ENCODE measurements at places on chromosomes 16 and 17.

DNA sequence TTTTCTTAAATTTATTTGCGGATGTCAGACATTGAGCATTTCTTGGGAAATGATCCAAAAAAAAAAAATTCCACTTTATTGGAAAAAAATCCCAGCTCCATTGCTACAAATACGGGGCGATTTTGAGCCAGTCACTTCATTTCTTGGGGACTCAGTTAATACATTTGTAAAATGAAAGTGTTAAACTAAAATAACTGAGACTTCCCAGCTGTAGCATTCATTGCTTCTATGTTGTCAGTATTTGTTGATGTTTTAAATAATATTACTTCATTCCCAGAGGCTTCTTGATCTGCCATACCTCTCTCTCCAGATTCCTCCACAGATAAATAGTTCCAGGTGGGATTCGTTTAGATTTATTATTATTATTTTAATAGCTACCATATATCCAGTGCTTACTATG is 77.1 kb upstream of the HS3ST3A1 start:
- no peak for DNase-seq

DNA sequence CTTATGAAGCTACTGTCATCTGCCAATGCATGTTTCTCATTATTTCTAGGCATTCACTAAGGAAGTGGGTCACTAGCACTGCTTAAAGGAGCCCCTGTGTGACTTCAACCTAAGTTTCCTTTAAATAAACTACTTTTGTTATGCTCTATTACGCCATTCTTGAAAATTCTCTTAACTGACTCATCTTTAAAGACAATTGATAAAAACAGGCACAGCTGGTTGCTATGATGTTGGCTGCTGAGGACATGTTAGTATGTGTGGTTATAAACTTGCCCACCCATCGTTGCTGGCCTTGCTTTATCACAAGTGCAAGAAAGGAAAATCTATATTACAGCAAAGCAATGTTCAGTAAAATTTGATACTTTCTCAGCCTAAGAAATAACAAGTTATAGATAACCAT is 75.8 kb upstream of the CNTNAP4 start:
- DNase-seq: no peak

- DNase-seq: no peak
Measured at GRCh38 chr17:78224231-78225087, 7.0 kb upstream of the TMEM235 start.

DNA sequence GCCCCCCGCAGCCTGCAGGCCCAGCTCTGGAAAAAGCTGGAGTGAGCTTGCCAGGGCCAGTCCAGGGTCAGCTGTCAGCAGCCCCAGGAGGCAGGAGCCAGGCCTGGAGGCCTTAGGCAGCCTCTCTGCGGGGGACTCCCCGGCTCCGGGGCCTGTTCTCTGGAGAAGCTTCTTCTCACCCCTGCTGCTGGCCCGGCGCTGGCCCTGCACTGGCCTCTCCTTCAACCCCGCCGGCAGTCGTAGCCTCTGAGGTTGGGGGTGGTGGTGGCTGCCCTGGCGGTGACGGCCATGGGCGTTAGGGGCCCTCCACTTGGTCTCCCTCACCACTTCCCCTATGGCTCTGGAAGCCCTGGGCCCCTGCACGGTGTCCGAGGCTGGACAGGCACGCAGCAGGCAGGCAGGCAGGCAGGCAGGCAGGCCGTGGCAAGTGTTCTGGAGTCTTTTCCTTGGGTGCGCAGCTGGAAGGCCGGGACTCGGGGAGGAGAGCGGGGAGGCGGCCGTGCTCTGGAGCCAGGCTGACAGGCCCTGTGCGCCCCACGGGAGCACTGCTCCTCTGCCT is 2.1 kb downstream of the FOXF1 start:
- no peak for DNase-seq

DNA sequence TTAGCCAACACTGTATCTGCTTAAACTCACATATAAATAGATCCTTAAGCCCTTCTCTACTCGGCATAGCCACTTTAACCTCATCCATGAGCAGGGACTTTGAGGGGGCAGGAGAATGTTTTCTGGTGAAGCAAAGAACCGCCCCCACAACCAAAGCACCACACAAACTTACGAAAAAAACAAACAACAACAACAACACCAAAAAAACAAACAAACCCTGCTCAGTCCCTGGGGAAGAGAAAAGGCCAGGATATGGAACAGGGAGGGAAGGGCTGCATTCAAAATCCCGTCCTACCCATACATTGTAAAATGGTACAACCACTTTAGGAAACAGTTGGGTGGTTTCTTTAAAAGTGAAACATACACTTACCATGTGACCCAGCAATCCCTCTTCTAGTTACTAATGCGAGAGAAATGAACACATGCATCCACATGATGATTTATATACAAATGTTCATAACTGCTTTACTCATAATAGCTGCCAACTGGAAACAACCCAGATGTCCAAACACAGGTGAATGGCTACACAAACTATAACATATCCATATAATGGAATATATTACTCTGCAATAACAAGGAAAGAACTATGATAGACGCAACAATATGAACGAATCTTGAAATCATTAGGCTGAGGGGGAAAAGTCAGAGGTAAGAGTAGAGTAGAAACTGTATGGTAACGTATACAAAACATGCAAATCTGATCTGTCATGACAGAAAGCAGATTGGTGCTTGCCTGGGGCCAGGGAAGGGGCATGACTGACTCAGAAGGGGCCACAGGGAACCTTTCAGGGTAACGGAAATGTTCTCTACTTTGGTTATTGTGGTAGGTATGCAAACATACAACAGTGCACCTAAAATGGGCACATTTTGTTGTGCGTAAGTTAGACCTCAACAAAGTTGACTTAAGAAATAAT is 37.7 kb upstream of the TOB1 start:
- DNase-seq: no peak

GRCh38 chr16:78916928-78917545 is 683.5 kb downstream of the MAF start:
- no peak for DNase-seq

- DNase-seq: no peak
Measured at GRCh38 chr16:80596507-80597207, 55.9 kb downstream of the DYNLRB2 start.

GRCh38 chr17:19249681-19250080 is 12.5 kb downstream of the EPN2 start:
- no peak for DNase-seq

DNA sequence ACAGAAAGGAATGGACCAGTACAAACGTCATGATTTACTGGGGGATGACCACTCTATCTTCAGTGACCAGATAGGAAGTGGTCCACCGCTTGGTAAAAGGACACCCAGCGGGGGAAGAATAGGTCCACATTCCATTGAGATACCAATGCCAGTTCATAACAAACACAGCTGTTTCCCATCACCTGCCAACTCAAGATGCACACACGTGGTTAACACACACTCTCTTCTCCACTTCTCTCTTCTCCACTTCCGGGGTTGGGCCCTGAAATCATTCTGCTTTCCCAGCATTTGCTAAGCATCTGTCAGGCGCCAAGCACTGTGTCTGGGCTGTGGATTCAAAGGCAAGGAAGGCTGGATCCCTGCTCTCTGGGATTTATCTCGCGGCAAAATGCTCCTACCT is 175.5 kb downstream of the SLC39A11 start:
- no peak for DNase-seq

GRCh38 chr17:78390241-78391050 is 12.0 kb downstream of the PGS1 start:
- DNase-seq: no peak

DNA sequence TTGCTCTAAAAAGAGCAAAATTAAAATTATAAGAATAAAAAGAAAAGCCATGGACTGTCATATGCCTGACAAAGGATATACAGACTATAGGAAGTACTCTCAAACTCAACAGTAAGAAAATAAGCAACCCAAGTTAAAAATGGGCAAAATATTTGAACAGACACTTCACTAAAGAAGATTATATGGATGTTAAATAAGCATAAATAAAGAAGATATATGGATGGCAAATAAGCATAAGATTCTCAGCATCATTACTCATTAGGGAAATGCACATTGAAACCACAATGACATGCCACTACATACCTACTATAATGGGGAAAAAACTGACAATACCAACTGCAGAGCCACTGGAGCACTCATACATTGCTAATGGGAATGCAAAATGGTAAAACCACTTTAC is 14.9 kb upstream of the BEAN1 start:
- DNase-seq: no peak

DNA sequence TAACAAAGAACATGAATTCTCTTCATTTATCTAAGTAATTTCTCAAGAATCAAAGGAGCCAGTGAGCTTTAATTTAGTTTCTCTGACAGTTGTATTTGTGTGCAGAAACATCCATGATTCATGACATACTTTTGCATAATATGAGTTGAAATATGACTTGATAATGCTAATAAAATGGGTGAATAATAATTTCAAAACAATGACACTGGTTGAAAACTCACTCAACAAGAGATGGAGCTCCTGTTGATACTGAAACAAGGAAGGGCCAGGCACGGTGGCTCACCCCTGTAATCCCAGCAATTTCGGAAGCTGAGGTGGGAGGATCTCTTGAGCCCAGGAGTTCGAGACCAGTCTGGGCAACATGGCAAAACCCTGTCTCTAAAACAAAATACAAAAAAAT is 147.0 kb downstream of the MAP2K6 start:
- DNase-seq: no peak

DNA sequence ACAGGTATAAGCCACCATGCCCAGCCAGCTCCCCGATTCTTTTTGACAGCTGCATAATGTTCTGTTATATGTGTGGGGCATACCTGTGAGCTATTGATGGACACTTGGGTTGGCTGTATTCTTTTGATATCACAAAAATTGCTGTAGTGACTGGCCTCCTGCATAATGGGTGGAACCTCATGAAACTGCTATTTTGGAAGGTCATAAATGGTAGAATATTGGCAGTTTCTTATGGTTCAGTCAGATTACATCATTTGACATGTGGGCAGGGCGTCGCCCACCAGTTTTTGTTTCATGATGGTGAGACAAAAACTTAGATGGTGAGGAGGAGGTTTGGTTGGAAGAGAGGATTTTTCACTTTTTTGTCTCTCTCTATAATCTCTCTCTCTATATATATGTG is 26.7 kb upstream of the POLR3E start:
- no peak for DNase-seq

GRCh38 chr16:13958474-13958873 is 38.5 kb downstream of the ERCC4 start:
- DNase-seq: no peak

- DNase-seq: no peak
Measured at GRCh38 chr16:75231570-75231969, 12.8 kb downstream of the CTRB1 start.

GRCh38 chr17:28643983-28644786 is 773 bp downstream of the BLTP2 start:
- peak; percentile 41 for DNase-seq

GRCh38 chr17:77147357-77147801 is 6.6 kb downstream of the SEC14L1 start:
- no peak for DNase-seq

- no peak for DNase-seq
Measured at GRCh38 chr17:28524476-28525424, 18.6 kb downstream of the FOXN1 start.

GRCh38 chr16:5971106-5971505 is 873.5 kb upstream of the EEF2KMT start:
- DNase-seq: no peak

DNA sequence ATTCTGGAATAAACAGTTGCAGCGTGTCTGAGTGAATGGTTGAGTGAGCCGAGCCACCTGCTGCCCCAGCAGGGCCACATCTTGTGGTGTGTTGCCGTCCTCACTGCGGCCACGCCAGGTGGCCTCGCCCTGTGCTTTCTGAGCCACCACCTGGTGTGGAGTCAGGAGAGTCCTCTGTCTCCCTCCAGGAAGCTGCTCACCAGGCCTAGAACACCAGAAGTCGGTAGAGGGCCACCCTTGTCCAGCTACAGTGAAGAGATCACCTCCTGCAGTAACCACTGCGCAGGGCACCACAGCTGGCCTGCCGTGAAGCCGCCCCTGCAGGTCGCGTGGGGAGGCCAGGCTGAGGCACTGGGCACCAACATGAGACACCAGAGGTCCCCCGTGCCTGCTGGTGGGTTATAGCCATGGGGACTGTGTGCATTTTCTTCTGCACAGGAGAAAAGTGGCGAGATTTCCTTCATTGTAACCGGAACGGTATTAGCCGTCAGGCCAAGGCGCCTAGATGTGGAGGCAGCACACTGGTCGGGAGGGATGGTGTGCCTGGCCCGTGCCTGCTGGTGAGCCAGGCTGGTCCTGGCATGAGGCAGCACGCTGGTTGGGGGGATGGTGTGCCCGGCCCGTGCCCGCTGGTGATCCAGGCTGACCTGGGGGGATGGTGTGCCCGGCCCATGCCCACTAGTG is 28.9 kb upstream of the FOXK2 start:
- DNase-seq: no peak

GRCh38 chr16:57539072-57539796 is 2.9 kb upstream of the CCDC102A start:
- DNase-seq: peak; percentile 9

- DNase-seq: no peak
Measured at GRCh38 chr16:4372001-4372577, 441 bp downstream of the VASN start.

DNA sequence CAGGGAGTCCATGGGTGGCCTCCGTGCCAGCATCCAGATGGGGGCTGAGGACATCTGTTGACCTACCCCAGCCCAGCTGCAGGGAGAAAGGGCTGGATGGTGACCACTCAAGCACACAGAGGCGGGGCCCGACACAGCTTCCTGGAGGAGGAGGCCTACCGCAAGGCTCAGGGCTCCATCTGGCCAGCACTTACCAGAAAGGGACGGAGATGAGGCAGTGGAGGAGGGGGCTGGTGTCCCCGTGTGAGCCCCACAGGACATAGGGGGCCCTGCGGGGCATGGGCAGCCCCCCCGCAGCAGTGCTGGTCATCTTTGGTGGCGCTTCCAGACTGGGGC is 147.5 kb upstream of the CIBAR2 start:
- no peak for DNase-seq

DNA sequence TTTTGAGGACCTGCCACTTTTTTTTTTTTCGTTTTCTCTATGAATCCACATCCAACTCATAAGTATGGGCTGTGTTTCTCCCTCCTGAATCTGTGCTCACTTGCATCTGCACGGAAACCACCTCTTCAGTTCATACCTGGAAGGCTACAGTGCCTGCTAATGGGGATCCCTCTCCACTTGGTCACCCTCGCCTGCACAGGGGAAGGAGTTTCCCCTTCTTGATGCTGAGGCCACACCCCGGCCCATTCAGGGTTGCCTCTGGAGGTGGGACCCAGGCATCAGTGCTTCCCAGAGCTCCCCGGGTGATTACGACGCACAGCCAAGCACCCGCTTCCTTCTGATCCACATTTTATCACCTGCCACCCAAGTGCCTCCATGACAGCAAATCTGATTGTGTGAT is 85.9 kb upstream of the TBC1D3K start:
- DNase-seq: no peak

- DNase-seq: no peak
Measured at GRCh38 chr16:67844497-67844896, 2.2 kb upstream of the NUTF2 start.

GRCh38 chr17:6162216-6162615 is 92.0 kb downstream of the WSCD1 start:
- no peak for DNase-seq
